ENCODE measurements at places on chromosomes 1 and 21.

GRCh38 chr1:54518489-54518888 lies 29.5 kb upstream of the ACOT11 start:
- DNase-seq, result no peak

GRCh38 chr1:214012418-214012817 lies 24.6 kb downstream of the PROX1 start:
- DNase-seq, result no peak

GRCh38 chr1:24688621-24689195 lies 45.6 kb downstream of the SRRM1 start:
- peak; percentile 35 for DNase-seq

DNA sequence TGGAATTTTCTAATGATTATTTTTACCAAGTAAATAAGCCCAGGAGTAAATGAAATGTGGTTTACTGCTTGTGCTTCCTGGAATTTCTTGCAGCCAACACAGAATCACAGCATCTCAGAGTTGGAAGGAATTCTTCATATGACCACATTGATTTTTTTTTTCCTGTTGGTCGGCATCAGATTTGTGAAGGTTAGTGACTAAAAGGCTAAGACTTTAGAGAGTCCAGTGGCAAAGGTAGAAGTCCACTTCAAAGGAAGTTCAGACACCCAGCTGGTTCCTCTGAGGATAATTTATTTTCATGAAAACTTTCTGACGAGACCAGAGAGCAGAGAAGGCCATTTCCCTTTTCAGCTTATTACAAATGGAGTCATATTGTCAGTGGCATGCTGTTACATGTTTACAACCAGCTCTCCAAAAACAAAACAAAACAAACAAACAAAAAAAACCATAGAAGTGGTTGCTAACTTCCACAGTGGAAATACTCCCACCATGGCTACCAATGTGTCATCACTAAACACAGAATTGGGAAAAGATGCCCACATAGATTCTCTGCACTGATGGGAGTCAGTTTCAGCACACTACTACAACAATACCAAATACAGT lies 77.2 kb upstream of the CDC42BPA start:
- no peak for DNase-seq

GRCh38 chr1:58783090-58783992 lies 506 bp downstream of the JUN start:
- DNase-seq, result peak; percentile 26

DNA sequence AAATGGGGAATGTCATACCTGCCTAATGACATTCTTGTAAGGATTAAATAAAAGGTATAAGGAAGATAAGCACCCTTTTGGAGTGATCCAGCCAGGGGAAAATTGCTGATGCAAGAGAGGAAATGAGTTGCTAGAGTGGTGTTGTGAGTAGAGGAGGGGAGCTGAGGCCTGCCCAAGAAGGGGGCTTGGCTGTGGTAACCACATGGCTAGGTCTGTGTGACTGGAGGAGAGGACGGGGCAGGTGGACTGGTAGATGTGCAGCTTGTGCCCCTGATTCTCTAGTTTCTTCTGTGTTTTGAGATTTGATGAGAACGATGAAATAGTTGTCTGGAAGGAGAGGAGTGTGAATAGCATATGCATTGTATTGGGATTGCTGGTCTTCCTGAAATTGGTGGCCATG lies 6.6 kb downstream of the TXLNA start:
- DNase-seq, result no peak

DNA sequence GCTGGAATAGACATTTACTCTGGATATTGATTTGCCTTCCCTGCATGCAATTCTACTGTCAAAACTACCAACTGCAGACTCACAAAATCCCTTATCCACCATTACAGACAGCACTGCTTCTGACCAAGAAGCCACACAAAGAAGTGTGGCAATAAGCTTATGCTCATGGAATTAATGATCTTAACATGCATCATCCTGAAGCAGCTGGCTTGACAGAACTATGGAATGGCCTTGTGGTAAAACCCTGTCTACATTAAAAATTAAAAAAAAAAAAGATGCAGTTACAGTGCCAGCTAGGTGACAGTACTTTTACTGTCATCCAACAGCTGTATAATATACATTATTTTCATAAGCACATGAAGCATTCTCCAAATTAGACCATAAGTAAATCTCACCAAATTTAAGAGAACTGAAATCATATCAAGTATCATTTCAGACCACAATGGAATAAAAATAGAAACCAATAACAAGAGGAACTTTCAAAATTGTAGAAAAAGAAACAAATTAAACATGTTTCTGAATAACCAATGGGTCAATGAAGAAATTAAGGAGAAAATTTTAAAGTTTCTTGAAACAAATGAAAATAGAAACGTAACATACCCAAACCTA lies 70.7 kb downstream of the SCMH1 start:
- DNase-seq, result no peak

Measured in activated CD8-positive, alpha-beta memory T cell treated with anti-CD3 and anti-CD28 coated beads for 48 hours (primary cell).